ENCODE measurements at places on chromosomes 5 and 9. TPM values are rescaled to one million over a fixed set of nuclear protein-coding genes. Genes with fewer than 3 reads are reported as not detected.

Gene LVRN
- not detected for total RNA-seq

Gene PNPLA7
- total RNA-seq, result 0.77 TPM

Gene CMBL
- total RNA-seq, result 35.7 TPM

Gene HK3
- not detected for total RNA-seq

Gene ASS1
- total RNA-seq, result 74.1 TPM

Gene ELOVL7
- total RNA-seq, result 0.69 TPM

GRCh38 chr5:174155706-174156105 lies 110.2 kb downstream of the NSG2 start:
- no peak for DNase-seq

DNA sequence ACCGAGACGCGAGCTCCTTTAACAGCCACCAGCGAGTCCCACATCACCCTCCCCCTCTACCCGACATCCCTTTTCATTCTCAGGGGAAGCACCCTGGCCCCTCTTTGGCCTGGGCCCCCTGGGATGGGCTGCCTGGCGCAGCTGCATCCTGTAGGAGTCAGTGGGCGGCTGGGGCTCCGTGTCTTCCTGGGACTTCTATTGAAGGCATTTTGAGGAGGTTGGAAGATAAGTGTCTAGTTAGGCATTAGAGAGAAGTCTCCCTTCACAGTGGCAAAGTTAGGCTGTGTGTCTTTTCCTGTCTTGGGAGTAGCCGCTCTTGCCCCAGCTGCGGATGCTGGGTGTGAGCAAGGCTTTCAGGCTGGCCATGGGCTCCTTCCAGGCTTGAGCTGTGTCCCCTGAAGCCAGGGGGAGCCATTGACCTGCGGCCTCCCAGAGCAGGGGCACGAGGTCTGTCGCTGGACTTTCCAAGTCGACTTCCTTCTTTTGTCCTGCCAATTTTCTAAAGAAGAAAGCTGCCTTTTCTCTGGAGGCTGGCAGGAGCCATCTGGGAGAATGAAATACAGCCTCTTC lies 18.6 kb upstream of the NKD2 start:
- peak; percentile 15 for DNase-seq

- DNase-seq, result no peak
Measured at GRCh38 chr5:2417301-2417700, 334.2 kb downstream of the IRX2 start.

DNA sequence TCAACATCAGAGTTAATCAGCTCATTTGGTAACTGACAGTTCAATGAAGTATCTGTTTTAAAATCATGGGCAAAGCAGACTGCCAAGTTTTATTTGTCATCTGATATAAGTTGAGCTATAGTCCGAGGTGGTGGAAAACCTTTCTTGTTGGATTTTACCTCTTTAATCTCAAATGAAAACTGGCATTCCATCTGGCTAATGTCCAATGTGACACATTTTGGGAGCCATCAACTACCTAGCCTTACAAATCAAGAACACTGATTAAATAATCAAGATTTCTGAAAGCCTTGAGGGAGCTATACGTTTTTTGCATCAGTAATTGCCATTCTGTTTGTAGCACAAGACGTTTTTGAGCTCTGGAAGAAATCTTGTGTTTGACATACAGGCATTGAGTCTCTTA lies 1380.5 kb upstream of the WWC1 start:
- no peak for DNase-seq

DNA sequence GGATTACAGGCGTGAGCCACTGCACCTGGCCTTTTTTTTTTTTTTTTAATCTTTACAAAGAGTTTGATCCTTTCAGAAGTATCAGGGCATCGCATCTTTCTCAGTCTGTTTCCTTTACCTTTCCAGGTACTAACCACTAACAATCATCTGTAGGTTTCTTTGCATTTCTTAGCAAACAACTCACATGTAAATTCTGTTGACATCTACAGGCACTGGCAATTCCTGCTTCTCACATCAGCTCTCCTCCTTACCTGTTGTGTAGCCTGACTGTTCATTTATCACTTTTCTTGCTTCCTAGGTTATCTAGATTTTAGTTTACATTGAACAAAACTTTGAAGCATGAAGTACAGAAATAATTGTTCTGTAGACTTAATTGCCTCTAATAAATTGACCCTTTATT lies 27.5 kb upstream of the VPS13A start:
- no peak for DNase-seq

DNA sequence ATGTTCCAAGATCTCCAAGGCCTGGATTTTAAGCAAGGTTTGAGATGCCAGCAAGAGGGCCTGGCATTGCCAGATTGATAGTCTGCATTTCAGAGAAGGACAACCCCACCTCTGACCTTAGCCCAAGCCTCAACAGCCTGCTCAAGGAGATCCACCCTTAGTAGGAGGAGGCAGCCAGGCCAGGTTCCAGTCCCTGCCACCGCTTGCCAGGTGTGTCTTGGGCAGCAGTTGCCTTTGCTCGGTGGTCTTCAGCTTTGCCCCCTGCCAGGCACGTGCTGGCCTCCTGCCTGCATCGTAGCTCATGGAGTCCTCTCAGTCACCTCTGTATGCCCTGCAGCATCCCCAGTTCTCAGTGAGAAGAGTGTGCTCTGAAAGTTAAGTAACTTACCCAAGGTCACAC lies 134.2 kb downstream of the KCNIP1 start:
- DNase-seq, result no peak

GRCh38 chr5:14720236-14720923 lies 55.9 kb downstream of the OTULIN start:
- peak; percentile 45 for DNase-seq

Data from PC-3 (cell line).